ENCODE measurements at places on chromosomes 1 and 21. TPM values are rescaled to one million over a fixed set of nuclear protein-coding genes. Genes with fewer than 3 reads are reported as not detected.

GRCh38 chr1:41495210-41495948 is 10.9 kb upstream of the EDN2 start:
- peaks cover 15% of the 10 kb centered on the region for H3K27me3 ChIP-seq
- H3K4me1 ChIP-seq = peaks cover 19% of the 10 kb centered on the region
- no peak for DNase-seq

Gene NEK2
- not detected for polyA plus RNA-seq

Gene CFAP141
- not detected for polyA plus RNA-seq

Gene OR2T35
- not detected for polyA plus RNA-seq
